Ascending aorta (tissue), 2 donors: ENCODE measurements at places on chromosomes 6 and 20.
A peak's percentile ranks its signal among the peaks of the same experiment; 100 is the strongest.

- DNase-seq, result no peak
Measured at GRCh38 chr6:97023982-97024381, 99.5 kb downstream of the KLHL32 start.

- no peak for DNase-seq
Measured at GRCh38 chr6:82022614-82023129, 224.9 kb downstream of the IBTK start.

- DNase-seq, result no peak
Measured at GRCh38 chr6:148599967-148600426, 146.8 kb upstream of the UST start.

DNA sequence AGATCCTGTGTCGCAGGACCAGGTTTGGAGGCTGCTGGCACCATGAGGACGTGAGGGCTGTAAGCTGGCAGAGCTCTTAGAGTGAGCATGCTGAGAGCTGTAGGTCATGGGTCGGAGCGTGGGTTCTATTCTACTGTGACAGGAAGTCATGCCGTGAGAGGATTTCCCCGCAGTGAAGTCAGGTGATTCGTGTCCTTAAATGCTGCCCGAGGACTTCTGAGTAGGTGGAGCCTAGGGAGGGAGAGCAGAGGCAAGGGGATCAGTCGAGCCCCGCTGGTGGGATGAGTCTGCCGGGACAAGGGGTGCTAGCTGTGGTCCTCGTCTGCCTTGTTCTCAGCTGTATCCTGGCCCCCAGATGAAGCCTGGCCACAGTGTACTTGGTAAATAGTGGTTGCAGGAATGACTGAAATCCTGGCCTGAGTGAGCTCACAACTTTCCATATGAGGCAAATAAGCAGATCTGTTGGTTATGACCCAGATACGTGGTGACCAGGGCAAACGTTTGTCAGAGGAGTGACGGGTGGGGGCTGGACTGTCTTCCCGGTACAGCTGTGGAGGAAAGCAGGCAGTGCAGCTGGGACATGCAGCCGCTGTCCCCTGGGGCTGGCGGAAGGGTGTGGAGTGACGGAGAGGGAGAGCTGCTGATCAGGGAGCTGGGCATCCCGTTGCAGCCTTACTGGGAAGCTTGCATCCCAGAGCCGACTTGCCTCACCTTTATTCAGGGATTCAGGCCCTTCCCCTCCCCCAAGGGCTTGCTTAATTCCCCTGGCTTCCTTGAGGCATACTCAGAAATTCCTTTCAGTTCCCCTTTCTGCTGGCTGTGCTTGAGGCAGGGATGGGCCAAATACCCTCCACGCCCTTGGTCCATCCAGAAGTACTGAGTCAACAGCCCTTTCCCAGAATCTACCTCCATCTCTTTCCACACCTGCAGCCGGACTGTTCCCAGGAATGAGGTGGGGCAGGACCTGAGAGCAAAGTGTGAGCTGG is 250.9 kb upstream of the RREB1 start:
- peak; percentile 75 for DNase-seq

DNA sequence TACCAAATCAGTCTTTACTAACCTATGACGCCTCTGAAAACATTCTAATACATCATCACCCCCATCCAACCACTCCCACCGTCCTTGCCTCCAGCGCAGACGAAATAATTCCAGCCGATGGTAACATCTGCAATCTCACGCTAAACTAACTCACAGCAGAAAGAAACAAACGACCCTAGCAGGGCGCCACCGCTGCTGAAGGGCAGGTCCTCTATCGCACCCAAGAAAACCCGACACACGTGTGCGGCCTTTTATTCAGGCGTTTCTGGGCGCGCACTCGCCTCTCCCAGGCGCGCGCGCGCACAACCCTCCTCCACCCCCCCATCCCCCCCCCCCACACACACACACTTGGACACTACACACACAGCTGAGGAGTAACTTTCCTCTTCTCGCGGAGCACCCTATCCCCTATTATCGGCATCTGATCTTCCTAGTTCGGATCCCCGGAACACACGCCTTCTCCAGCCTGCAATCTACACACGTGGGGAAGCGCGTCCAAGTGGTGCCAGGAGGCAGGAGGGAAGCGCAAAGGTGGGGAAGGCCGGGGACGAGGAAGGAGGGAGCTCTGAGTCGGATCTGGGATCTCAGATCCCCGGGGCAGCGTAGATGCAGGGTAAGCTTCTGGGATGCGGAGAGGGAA is 1.4 kb downstream of the GFOD1 start:
- no peak for DNase-seq

GRCh38 chr6:126766820-126767219 is 351.7 kb upstream of the RSPO3 start:
- DNase-seq, result no peak

- DNase-seq, result no peak
Measured at GRCh38 chr20:47430862-47431588, 70.7 kb upstream of the NCOA3 start.
